A549 treated with Hydrocortisone at 1 μM for 4 hours (cell line): ENCODE measurements at places on chromosomes 1 and 21. TPM values are rescaled to one million over a fixed set of nuclear protein-coding genes. Genes with fewer than 3 reads are reported as not detected.

L1TD1 gene
- total RNA-seq = not detected in 5 replicates

KCNK2 gene
- 0.06 to 0.12 TPM in 2 of 5 replicates, not detected in the others for total RNA-seq

CCDC181 gene
- total RNA-seq = 0.06 to 0.22 TPM (median 0.13 TPM) in 4 of 5 replicates, not detected in the other

ADAR gene
- total RNA-seq = 66.9 to 92.9 TPM (median 73.2 TPM) in 5 replicates

APCS gene
- not detected in 5 replicates for total RNA-seq

NUDT4B gene
- 0.52 to 3.4 TPM (median 1.2 TPM) in 5 replicates for total RNA-seq

MYOC gene
- total RNA-seq = not detected in 5 replicates

NMNAT2 gene
- 0.35 to 0.71 TPM (median 0.51 TPM) in 5 replicates for total RNA-seq

RNF186 gene
- total RNA-seq = not detected in 5 replicates

CLCA1 gene
- total RNA-seq = 0.03 TPM in 1 of 5 replicates, not detected in the others

S100A1 gene
- total RNA-seq = 0.61 to 1.1 TPM (median 0.83 TPM) in 5 replicates

MARK1 gene
- total RNA-seq = 0.06 to 0.32 TPM (median 0.10 TPM) in 5 replicates

THBS3 gene
- total RNA-seq = 7.6 to 9.3 TPM (median 8.5 TPM) in 5 replicates
